ENCODE measurements at places on chromosomes 6 and 20. TPM values are rescaled to one million over a fixed set of nuclear protein-coding genes. Genes with fewer than 3 reads are reported as not detected.

- no peak overlapping the region for H3K4me3 ChIP-seq
- peaks cover 44% of the 10 kb centered on the region for H3K27me3 ChIP-seq
- no peaks in the 10 kb centered on the region for H3K36me3 ChIP-seq
- peaks cover 10% of the 10 kb centered on the region for H3K4me1 ChIP-seq
Measured at GRCh38 chr6:55833284-55833683, 42.1 kb downstream of the BMP5 start.

DNA sequence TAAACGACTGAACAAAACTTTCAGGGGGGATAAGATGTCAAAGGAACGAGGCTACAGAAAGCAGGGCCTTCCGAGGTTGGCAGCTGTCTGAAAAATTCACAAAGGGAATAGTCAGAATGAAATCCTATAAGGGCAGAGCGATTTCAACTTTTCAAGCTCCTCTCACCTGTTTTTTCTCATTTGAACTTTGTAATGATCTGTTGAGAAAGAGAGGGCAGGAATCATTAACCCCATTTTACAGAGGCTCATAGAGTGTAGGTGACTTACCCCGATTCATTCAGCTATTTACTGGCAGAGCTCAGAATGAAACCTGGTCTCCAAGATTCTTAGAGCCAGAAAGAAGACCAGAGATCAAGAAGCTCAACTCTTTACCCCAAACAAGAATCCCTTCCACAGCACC is 266.1 kb upstream of the ARID1B start:
- no peaks in the 10 kb centered on the region for H3K36me3 ChIP-seq
- H3K4me1 ChIP-seq: no peaks in the 10 kb centered on the region
- H3K27me3 ChIP-seq: peaks cover 9% of the 10 kb centered on the region
- no peak overlapping the region for H3K4me3 ChIP-seq
- no peak for DNase-seq

GRCh38 chr6:113362301-113363047 is 494.7 kb upstream of the MARCKS start:
- H3K27me3 ChIP-seq: no peaks in the 10 kb centered on the region
- H3K4me1 ChIP-seq: peaks cover 40% of the 10 kb centered on the region
- DNase-seq: no peak

- DNase-seq: no peak
- no peaks in the 10 kb centered on the region for H3K27me3 ChIP-seq
- no peak overlapping the region for H3K4me3 ChIP-seq
- H3K36me3 ChIP-seq: peaks cover 8% of the 10 kb centered on the region
- no peaks in the 10 kb centered on the region for H3K4me1 ChIP-seq
- H3K27ac ChIP-seq: no peak overlapping the region
Measured at GRCh38 chr6:24430086-24430485, 27.4 kb downstream of the MRS2 start.

GRCh38 chr6:5337573-5337972 is 76.3 kb downstream of the FARS2 start:
- no peak overlapping the region for H3K4me3 ChIP-seq
- no peak overlapping the region for H3K27ac ChIP-seq
- DNase-seq: no peak
- peaks cover 4% of the 10 kb centered on the region for H3K4me1 ChIP-seq

GRCh38 chr6:16316741-16317251 is 78.4 kb downstream of the GMPR start:
- no peak overlapping the region for H3K4me3 ChIP-seq
- no peak overlapping the region for H3K27ac ChIP-seq
- no peak for DNase-seq
- H3K27me3 ChIP-seq: no peaks in the 10 kb centered on the region
- no peaks in the 10 kb centered on the region for H3K36me3 ChIP-seq

DNA sequence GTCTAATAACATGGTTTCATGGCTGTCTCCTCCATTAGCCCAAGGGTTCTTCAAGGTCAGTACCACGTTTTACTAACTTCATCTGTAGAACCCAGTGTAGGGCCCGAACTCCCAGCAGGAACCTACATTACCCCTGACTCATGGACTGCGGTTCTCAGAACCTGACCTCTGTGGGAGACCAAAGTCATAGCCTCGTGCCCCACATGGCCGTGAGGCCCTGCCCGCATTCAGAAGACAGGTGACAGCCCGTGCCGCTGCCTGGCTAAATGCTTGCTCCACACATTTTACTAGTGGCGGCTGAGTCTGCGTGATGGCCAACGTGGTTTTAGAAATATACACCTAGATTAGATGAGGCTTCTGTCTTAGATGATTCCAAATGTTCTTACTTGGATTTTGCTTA is 94.9 kb downstream of the CDH4 start:
- peaks cover 5% of the 10 kb centered on the region for H3K27me3 ChIP-seq
- no peak overlapping the region for H3K4me3 ChIP-seq
- peaks cover 8% of the 10 kb centered on the region for H3K4me1 ChIP-seq
- H3K36me3 ChIP-seq: no peaks in the 10 kb centered on the region

DNA sequence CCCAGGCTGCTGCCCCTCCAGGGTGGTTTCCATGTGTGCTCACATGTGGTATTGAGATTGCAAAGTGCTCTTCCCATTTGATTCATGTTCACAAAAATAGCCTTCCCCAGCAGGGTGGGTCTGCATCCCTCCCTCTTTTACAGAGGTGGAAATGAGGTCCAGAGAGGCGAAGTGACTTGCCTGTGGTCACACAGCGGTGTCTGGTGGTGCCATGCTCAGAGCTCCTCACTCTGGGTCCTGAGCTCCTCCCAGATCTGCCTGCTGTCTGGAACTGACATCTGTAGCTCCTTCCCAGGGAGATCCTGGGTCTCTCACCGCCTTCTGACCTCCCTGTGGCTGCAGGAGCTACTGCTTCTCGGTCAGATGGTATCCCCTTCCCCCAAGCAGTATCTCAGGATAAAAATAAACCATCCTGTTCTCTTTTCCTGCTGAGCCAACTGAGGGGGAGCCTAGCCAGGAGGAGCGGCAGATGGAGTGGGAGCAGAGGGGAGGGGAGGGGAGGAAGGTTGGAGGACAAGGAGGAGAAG is 11.9 kb downstream of the CD40 start:
- no peaks in the 10 kb centered on the region for H3K36me3 ChIP-seq
- no peak overlapping the region for H3K4me3 ChIP-seq
- peaks cover 50% of the 10 kb centered on the region for H3K27me3 ChIP-seq
- no peaks in the 10 kb centered on the region for H3K4me1 ChIP-seq
- DNase-seq: no peak
- H3K27ac ChIP-seq: no peak overlapping the region

- no peaks in the 10 kb centered on the region for H3K4me1 ChIP-seq
- no peak overlapping the region for H3K27ac ChIP-seq
- H3K36me3 ChIP-seq: no peaks in the 10 kb centered on the region
- H3K27me3 ChIP-seq: no peaks in the 10 kb centered on the region
Measured at GRCh38 chr6:82000551-82000950, 247.0 kb downstream of the IBTK start.

DNA sequence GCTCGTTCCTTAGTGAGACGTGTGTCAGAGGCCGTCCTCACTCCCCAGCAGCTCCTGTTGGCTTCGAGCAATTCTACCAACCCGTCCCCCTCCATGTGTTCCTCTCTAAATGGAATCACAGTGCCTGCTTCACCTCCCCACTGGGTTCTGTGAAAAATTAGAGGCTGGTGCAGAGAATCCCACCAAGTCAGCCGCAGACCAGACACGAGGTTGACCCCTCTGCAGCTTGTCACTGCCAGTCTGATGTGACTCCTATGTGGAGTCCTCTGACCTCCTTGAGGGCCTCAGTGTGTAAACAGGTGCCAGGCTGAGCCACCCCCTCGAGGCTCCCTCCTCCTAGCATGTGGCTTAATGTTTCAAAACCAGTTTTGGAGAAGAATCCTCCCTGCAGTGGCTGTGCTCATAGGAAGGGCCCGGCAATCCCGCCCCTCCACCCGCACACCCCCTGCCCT is 12.6 kb upstream of the IRF4 start:
- no peak overlapping the region for H3K4me3 ChIP-seq
- H3K27me3 ChIP-seq: peaks cover 42% of the 10 kb centered on the region
- no peaks in the 10 kb centered on the region for H3K4me1 ChIP-seq
- H3K27ac ChIP-seq: no peak overlapping the region

DNA sequence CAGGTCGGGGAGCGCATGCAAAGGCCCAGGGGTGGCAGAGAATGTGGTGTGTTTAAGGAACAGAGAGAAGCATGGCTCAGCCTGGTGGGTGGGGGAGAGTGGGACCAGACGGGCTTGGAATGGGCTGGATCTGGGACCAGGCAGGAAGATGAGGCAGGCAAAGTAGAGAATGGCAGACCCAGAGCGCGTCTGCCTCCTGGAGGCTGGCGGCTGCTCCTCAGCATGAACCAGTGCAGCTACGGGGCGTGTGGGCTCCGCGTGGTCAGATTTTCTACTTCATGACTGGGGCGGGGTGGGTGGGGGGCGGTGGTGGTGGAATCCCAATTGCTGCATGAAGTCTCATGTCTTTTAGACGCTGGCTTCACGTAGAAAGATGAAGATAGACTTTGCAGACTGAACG is 135.6 kb downstream of the TFAP2C start:
- no peak for DNase-seq
- no peaks in the 10 kb centered on the region for H3K36me3 ChIP-seq
- peaks cover under 1% of the 10 kb centered on the region for H3K27me3 ChIP-seq
- no peak overlapping the region for H3K4me3 ChIP-seq
- no peaks in the 10 kb centered on the region for H3K4me1 ChIP-seq

Gene TRDN
- 0.11 TPM for total RNA-seq

Gene SIGLEC1
- not detected for total RNA-seq

Gene FKBP1C
- total RNA-seq: 0.89 TPM

Gene PKIG
- 34.4 TPM for total RNA-seq

Gene KHDRBS2
- 9.7 TPM for total RNA-seq

Data from progenitor cell of endocrine pancreas (in vitro differentiated cells).